Amniotic epithelial cell (primary cell): ENCODE measurements at places on chromosomes 7 and 10.
A peak's percentile ranks its signal among the peaks of the same experiment; 100 is the strongest.

DNA sequence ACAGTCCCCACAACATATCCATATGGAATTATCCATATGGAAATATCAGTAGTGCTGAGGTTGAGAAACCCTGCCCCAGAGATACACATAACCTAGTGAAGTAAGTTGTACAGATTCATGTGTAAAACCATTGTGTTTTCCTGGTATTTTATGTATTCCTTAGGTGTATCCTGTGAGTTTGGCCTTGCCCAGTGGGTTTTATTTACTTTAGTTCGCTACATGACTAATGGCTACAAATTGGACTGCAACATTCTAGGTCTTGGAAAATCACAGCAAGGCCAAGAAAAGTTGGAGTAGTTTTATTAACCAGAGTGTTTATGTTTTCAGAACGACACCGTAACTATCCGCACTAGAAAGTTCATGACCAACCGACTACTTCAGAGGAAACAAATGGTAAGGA is 1.4 kb downstream of the RPS24 start:
- DNase-seq, result peak; percentile 22

DNA sequence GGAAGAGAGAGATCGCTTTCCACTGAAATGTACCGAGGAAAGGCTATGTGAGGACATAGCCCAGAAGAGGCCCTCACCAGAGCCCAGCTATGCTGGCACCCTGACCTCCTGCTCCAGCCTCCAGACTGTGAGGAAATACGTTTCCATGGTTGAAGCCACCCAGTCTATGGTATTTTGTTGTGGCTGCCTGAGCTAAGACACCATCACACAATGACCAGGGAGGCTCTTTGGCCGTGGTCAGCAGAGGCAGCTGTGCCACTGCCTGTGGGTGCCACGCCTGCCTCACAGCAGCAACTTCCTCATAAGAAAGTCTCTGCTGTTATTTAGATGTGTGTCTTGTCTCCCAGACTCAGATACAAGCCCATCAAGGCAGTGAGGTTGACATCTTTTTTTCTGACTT is 182.7 kb upstream of the PLXNA4 start:
- DNase-seq, result no peak

DNA sequence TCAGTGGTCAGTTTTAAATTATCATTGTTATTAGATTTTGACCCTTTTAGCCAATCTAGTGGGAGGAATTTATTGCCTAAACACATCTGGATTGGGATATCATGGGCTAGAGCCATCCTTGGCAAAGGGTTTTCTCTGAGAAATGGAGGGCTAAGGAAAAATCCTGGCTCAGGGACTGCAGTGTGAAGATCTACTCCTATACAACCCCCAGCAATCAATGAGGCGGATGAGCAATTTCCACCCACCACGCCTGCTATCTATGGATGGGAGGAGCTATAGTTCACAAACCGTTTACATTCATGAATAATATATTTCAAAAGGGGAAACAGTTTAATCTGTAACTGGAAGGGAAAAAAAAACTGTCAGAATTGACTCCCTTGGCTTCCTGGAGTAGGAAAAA is 2.7 kb downstream of the CAV1 start:
- no peak for DNase-seq

GRCh38 chr10:18607503-18608378 is 43.6 kb downstream of the NSUN6 start:
- peak; percentile 80 for DNase-seq

DNA sequence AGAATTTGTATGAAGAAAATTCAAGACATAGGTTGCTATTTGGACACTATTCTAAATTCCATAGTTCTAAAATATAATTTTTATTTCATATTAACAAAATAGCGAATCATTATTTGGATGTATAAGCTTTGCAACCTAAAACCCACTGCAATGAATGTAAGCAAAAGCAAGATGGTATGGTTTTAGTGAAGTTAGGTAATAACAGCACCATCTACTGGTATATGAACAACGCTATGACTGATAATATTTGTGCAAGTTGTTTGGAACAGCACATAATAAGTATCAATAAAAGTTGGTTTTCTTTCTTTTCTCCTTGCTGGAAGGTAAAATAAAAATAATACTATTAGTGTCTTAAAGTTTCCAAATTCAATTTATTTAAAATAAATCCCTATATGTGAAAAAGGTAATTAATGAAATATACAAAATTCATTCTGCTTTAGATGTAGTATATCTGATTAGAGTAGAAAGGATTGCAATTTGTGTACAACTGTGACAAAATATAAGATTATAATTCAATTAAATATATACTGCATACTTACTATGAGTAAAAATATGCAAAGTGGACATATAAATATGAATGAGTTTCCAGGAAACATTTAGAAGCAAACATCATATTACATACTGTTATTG is 79.0 kb upstream of the LSM8 start:
- peak; percentile 25 for DNase-seq

- peak; percentile 32 for DNase-seq
Measured at GRCh38 chr10:63464402-63465292, 1.1 kb downstream of the JMJD1C start.

DNA sequence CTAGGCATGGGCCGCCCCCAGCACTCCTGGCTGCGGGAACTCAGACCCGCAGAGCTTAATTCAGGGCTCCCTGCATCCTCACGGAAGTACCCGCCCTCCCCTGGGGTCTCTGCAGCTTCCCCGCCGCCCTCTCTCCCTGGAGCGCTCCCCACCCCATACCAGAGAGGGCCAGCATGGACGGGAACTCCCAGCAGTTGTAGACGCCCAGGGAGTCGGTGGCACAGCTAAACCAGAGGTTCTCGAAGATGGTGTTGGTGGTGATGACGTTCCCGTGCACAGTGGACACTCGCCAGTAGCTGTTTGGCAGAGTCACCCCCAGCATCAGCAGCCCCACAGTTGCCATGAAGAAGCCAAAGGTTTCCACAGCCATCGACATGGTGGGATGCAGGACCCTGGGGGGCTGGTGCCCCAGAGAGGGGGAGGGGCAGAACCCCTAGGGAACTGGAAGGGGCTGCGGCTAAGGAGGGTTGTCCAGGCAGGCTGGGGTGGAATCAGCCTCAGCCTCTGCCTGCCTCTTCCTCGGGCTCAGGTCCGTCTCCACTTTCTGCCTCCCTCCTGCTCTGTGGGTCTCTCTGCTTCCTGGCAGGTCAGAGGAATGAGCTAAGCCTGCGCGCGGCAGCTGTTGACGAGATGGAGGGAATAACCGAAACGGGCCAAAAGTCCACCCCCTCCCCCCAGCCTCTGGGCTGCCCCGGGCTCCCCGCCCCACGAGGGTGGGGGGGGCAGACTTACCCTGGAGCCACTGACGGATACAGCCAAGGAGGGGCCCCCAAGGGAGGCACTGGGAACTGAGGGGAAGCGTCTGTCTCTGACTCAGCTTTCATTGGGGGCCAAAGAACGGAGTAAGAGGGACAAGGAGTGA is at the start of gene CLDN15:
TSS of gene CLDN15 (minus strand) at position 597 of the 862 bp plus-strand sequence. CDS start at position 376, 221 bp downstream.
- peak; percentile 79 for DNase-seq

- no peak for DNase-seq
Measured at GRCh38 chr7:116541951-116542350, 17.1 kb downstream of the CAV1 start.

- DNase-seq, result peak; percentile 31
Measured at GRCh38 chr10:5890452-5890915, 441 bp downstream of the FBH1 start.

DNA sequence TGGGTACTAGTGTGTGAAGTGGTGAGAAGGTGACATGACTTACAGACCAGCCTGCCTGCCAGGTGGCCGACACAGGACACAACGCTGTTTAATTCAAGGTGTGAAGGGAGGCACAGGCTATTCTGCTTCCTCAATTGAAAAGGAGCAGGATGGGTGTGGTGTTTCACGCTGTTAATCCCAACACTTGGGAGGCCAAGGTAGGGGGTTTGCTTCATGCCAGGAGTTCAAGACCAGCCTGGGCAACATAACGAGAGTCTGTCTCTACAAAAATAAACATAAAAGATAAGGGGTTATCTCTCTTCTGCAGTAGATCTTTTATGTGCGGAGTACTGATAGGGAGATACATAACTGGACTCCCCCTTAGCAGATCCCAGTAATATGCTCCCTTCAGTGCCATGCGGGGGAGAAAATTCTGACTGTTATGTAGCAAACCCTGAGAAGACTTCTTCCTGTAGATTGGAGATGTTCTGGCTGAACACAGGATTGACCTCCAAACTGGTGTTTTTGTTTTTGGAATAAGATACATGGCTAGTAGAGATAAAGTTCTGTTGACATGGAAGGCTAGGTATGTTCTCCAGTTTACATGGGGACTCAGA is 63.2 kb downstream of the CCNY start:
- peak; percentile 66 for DNase-seq
